Osteocyte (in vitro differentiated cells): ENCODE measurements at places on chromosomes 12 and 14.

- peak; percentile 84 for DNase-seq
Observed at GRCh38 chr12:102824218-102824835, 92.7 kb downstream of the PAH start.

GRCh38 chr12:2456813-2457186, 338.0 kb upstream of the FKBP4 start:
- DNase-seq = no peak

GRCh38 chr14:61476105-61476753, 154.8 kb downstream of the PRKCH start:
- DNase-seq = no peak

GRCh38 chr12:46386877-46387629, 14.5 kb upstream of the SLC38A2 start:
- no peak for DNase-seq

DNA sequence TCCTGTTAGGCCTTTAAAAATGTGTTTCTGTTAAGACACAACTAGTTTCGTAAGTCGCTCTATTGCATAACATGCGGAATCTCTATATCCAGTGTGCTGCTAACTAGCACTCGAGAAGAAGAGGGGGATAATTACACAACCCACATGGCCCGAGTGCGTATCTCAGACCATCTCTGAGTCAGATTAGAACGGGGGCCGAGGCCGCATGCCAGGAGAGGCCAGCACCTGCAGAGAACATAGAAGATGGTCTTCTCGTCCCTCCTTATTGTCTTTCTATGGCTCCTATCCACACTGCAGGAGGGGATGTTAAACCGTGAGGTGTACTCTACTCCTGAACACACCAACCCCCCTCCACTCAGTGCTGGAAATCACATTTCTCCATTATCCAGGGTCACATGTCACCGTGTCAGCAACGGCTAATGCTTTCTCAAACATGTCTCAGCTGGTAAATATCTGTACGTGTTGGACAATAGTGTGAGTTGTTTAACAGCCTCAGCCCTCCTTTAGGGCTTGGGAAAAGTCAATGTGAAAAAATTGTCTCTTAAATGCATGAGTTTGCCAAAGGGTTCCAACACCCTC, 56.3 kb downstream of the CCDC88C start:
- DNase-seq = no peak

GRCh38 chr12:92947589-92948215, 18.6 kb upstream of the EEA1 start:
- no peak for DNase-seq

DNA sequence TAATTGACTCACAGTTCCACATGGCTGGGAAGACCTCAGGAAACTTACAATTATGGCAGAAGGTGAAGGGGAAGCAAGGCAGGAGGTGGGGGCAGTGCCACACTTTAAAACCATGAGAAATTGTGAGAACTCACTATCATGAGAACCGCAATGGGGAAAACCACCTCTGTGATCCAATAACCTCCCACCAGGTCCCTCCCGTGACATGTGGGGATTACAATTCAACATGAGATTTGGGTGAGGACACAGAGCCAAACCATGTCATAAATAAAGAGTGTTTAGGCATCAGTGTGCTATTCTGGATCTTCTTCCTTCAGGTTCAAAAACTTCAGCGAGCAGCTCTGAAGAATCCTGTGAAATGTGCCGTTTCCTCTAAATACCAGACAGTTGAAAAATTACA, 9.7 kb downstream of the DDX47 start:
- no peak for DNase-seq

- DNase-seq = no peak
Observed at GRCh38 chr14:71966528-71966927, 34.3 kb downstream of the RGS6 start.

GRCh38 chr14:28116716-28117115, 649.9 kb upstream of the FOXG1 start:
- DNase-seq = no peak

DNA sequence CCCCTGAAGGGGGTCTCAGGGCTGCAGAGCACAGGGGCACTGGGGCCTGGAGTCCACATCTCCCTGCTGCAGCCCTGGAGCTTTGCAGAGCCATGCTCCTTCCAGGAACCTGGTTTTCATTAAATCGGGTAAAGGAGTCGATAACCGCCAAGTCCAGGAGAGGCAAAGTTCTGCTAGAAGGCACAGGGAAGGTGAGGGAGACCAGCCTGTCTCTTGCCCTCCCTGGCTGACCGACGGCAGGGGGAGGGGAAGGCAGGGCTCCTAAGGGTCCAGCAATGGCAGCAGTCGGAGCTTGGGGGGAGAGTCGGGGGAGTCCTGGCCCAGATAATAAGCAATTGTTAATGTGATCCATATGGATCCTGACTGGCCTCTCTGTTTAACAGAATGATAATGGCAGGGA, 3.0 kb downstream of the FIGNL2 start:
- DNase-seq = no peak

DNA sequence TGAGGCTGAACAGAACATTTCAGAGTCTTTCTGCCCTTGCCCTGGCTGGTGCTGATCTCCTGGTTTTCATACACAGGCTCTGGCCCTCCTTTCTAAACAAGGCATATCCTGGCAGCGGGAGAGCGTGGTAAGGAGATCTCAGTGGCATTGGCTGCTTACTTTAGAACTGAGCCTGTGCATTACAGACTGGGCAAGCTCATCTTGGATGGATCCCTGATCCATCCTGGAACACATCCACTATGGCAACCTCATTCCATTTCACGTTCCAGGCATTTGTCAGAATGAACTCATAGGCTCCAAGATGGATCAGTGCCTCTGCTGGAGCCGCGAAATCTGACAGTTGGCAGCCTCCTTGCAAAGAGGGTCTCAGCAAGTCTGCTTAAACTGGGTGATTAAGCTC, 224.5 kb upstream of the PELI2 start:
- DNase-seq = no peak

GRCh38 chr12:107444771-107445170, 240.8 kb upstream of the PWP1 start:
- DNase-seq = no peak

- peak; percentile 36 for DNase-seq
Observed at GRCh38 chr12:132945806-132946205, 10.3 kb downstream of the ZNF605 start.

GRCh38 chr12:106696681-106697417, 77.6 kb upstream of the RIC8B start:
- no peak for DNase-seq

GRCh38 chr14:89654998-89655397, 238.0 kb upstream of the FOXN3 start:
- no peak for DNase-seq

GRCh38 chr12:93139028-93139665, 210.1 kb upstream of the EEA1 start:
- DNase-seq = no peak

DNA sequence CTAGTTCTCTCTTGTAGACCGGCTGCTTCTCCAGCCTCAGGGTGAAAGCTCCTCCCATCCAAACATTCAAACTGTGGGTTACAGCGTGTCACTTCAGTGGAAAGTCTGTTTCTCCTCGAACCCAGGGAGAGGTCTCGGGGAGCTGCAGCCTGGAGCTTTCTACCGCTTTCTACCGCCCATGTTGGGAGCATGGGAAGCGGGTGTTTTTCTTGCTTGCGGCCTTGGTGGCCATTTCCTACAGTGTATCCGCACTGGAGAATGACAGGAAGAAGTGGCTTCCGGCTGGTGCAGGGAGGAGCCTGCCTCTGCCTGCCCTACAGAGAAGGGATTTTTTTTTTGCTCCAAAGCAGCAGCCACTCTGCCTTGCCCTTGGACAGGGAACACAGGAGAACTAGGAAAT, 21.2 kb downstream of the ZFP36L1 start:
- DNase-seq = no peak

DNA sequence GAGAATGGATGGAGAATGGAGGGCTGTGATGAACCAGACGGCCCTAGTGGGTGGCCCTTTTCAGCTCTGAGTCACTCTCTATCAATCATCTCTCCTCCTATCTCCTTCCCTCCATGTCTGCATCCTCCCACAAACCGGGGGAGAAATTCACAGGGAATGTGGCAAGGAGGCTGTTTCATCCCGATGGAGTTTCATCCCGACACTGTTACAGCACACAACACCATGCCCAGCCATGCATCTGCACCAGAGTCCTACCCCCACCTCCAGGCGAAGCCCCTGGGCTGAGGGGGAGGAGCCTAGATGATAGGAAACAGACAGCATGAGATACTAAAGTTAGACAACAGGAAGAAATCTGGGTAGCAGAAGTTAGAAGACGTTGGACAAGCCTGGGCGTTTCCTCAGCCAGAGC, 20.8 kb downstream of the SLC8B1 start:
- DNase-seq = no peak

DNA sequence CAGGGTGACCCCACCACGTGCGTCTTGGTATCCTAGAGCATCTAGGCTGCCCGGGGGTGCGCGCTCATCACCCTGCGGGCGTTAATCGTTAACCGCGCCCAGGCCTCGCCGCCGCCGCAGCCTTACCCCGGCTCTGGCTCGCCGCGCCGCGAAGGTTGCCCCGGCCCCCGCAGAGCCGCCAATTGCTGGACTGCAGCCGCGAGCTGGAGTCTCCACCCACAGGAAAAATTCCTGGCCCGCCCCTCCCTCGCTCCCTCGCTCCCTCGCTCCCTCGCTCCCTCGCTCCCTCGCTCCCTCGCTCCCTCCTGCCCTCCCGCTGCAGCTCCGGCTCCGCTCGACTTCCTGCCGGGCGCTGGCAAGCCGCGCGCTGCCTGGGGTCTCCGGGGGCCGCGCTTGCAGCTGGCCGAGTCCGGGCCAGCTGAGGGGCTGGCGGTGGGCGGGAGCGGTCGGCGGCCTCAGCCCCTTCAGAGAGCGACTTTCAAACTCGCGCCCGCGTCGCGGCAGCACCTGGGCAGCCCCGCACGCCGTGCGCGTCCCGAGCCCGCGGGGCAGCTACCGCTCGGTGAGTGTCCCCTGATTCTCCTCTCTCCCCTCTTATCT, at the start of gene PLEKHG3:
Gene PLEKHG3 (plus strand): TSS at position 282 of the 600 bp plus-strand sequence. CDS start 23,208 bp downstream, outside the sequence.
- peak; percentile 94 for DNase-seq

DNA sequence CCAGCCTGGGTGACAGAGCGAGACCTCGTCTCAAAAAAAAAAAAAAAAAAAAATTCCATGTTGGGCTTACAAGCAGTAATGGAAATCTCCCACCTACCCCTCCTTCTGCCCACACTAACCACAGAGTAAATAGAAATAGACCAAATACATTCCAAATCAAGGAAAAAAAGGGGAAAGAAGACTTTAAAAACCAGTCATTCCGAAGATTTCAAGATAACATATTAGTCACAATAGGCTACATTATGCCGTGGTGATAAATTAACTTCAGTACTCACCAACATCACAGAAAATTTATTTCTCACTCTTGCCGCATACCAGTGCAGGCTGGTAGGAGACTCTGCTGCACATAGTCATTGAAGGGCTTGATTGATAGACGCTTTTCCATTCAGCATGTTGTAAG, 15.5 kb upstream of the ETV6 start:
- DNase-seq = no peak

GRCh38 chr12:51592034-51592705, 1.1 kb downstream of the SCN8A start:
- no peak for DNase-seq

- DNase-seq = no peak
Observed at GRCh38 chr14:62098357-62098756, 336.1 kb downstream of the SNAPC1 start.

DNA sequence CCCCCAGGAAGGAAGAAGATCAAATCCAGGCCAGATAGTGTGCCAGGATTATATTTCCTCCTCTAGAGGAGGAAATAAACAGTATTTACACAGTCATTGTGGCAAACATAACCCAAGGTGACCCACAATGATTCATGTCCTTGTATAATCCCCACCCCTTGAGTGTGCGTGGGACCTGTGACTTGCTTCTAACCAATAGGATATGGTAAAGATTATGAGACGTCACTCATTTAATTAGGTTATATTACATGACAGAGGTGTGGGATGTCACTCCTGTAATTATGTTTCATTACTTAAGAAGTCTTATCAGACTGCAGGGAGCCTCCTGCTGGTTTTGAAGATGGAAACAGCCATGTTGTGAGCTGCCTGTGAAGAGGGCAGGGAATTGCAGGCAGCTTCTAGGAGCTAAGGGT, 12.2 kb upstream of the CATSPERB start:
- DNase-seq = no peak

- DNase-seq = no peak
Observed at GRCh38 chr12:88781909-88782308, 201.6 kb upstream of the KITLG start.

DNA sequence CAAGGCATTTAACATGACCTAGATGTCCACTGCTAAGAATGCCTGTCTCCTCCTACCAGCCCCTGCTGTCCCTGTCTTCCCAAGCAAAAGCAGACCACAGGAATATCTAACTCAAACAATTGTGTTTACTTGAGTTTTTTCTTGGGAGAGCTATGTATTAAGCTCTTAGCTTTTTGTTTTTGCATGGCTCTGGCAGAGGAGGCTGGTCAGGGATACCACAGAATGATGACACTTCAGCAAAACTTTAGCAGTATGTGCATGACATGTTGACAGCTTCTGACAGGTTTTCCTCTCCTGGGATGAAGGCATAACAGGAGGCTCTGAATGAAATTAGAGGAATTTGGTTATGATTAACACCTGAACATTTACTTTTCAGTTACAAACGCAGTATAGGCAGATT, 6.9 kb downstream of the TMBIM6 start:
- no peak for DNase-seq
